ENCODE measurements at places on chromosomes 6 and 20.

- DNase-seq: peak; percentile 50
These were observed at the start of gene RAD21L1 for GRCh38 chr20:1225783-1226654. Gene RAD21L1 (plus strand): TSS chr20:1226044. CDS start chr20:1228454, 2,410 bp downstream.

GRCh38 chr6:149458196-149458595 lies 26.6 kb downstream of the ZC3H12D start:
- no peak for DNase-seq

- DNase-seq: no peak
These were observed 223.9 kb upstream of the GGTLC1 start for GRCh38 chr20:24212494-24212893.

- no peak for DNase-seq
These were observed 125.3 kb downstream of the GRM1 start for GRCh38 chr6:146154197-146154596.

GRCh38 chr20:32028647-32029372 lies 18.6 kb downstream of the CCM2L start:
- DNase-seq: no peak

DNA sequence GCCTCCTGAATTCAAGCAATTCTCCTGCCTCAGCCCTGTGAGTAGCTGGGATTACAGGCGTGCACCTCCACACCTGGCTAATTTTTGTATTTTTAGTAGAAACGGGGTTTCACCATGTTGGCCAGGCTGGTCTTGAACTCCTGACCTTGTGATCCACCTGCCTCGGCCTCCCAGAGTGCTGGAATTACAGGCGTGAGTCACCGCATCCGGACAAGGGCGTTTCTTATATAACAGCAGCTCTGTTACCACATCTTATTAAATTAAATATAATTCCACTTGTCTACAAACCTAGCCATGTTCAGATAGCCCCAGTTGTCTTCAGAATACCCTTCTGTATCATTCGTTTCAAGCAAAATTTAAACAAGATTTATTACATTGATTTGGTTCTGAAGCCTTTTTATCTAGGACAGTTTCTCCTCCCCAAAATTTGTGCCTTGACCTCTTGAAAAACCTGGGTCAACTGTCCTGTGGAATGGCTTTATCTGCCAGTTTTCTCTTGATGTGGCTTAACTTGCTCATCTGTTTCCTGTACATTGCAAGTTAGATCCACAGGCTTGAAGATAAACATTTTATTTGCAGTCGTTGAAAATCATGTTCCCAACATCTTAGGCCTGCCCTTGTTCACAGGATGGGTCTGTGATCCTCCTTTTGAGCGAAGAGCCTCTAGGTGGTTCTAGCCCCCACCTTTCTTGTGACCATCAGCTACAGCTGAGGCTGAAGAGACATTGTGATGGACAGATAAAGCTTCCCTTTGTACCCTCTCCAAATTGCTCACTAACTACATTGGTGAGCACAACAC lies 132.2 kb downstream of the ARID1B start:
- no peak for DNase-seq
